ENCODE measurements at places on chromosomes 4 and X. TPM values are rescaled to one million over a fixed set of nuclear protein-coding genes. Genes with fewer than 3 reads are reported as not detected.

- no peaks in the 10 kb centered on the region for H3K27me3 ChIP-seq
- no peak for DNase-seq
- H3K27ac ChIP-seq, result no peak overlapping the region
- H3K4me1 ChIP-seq, result no peaks in the 10 kb centered on the region
- H3K4me3 ChIP-seq, result no peak overlapping the region
Measured at GRCh38 chr4:163666332-163666873, 171.9 kb downstream of the TMA16 start.

GRCh38 chr4:108193886-108194672 is 25.3 kb upstream of the LEF1 start:
- H3K36me3 ChIP-seq, result no peaks in the 10 kb centered on the region
- H3K4me3 ChIP-seq, result no peak overlapping the region
- no peaks in the 10 kb centered on the region for H3K4me1 ChIP-seq
- no peak overlapping the region for H3K27ac ChIP-seq
- no peak for DNase-seq
- H3K27me3 ChIP-seq, result peaks cover 19% of the 10 kb centered on the region

DNA sequence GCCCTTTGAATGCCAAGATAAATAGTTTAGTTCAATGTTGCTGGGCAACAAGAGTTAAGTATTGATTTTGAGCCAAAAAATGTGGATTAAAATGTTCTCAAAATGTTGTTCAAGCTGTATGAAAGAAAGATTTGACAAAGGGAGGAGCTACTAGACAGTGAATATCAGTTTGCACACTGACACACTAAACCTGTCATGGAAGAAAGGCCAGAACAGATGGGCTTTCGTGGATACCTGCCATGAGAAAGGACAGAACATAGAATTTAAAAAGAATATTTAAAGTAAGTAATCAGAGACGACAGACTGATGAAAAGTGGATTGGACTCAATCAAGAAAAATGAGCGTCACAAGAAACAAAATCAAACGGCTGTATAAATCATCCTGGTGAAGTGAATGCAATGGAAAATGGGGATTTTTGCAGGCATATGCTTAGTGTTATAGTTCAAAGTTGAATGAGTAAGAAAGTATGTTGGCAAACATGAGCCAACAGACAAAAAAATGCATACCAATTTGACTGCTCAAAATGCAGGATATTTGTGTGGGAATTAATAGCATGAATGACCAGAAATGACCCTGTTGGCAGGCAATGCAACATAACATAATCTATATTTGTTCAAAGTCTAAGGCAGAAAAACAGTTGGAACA is 7.4 kb downstream of the PCDH18 start:
- no peaks in the 10 kb centered on the region for H3K4me1 ChIP-seq
- no peaks in the 10 kb centered on the region for H3K36me3 ChIP-seq
- H3K27me3 ChIP-seq, result no peaks in the 10 kb centered on the region
- H3K4me3 ChIP-seq, result no peak overlapping the region

GRCh38 chr4:89619206-89619962 is 217.6 kb downstream of the SNCA start:
- H3K4me3 ChIP-seq, result no peak overlapping the region
- no peaks in the 10 kb centered on the region for H3K27me3 ChIP-seq
- no peaks in the 10 kb centered on the region for H3K4me1 ChIP-seq
- peak overlapping the region; percentile 34 for H3K27ac ChIP-seq
- no peak for DNase-seq
- H3K36me3 ChIP-seq, result no peaks in the 10 kb centered on the region

GRCh38 chrX:123881330-123881729 is 21.5 kb downstream of the XIAP start:
- H3K27ac ChIP-seq, result no peak overlapping the region
- DNase-seq, result no peak
- no peaks in the 10 kb centered on the region for H3K36me3 ChIP-seq
- H3K27me3 ChIP-seq, result no peaks in the 10 kb centered on the region
- peak overlapping the region; percentile 44 for H3K4me3 ChIP-seq
- peaks cover 16% of the 10 kb centered on the region for H3K4me1 ChIP-seq

- H3K27ac ChIP-seq, result peak overlapping the region; percentile 21
- peaks cover 11% of the 10 kb centered on the region for H3K4me1 ChIP-seq
- H3K27me3 ChIP-seq, result no peaks in the 10 kb centered on the region
- H3K4me3 ChIP-seq, result no peak overlapping the region
- DNase-seq, result peak; percentile 34
- H3K36me3 ChIP-seq, result no peaks in the 10 kb centered on the region
Measured at GRCh38 chr4:2804973-2805501, 12.2 kb downstream of the SH3BP2 start.

GRCh38 chr4:39469429-39470077 is 10.7 kb downstream of the LIAS start:
- peaks cover 9% of the 10 kb centered on the region for H3K36me3 ChIP-seq
- H3K27me3 ChIP-seq, result no peaks in the 10 kb centered on the region
- no peak overlapping the region for H3K27ac ChIP-seq

GRCh38 chr4:166039822-166040221 is 166.8 kb downstream of the TLL1 start:
- H3K27me3 ChIP-seq, result no peaks in the 10 kb centered on the region
- no peaks in the 10 kb centered on the region for H3K36me3 ChIP-seq
- H3K27ac ChIP-seq, result no peak overlapping the region
- DNase-seq, result no peak
- no peaks in the 10 kb centered on the region for H3K4me1 ChIP-seq

DNA sequence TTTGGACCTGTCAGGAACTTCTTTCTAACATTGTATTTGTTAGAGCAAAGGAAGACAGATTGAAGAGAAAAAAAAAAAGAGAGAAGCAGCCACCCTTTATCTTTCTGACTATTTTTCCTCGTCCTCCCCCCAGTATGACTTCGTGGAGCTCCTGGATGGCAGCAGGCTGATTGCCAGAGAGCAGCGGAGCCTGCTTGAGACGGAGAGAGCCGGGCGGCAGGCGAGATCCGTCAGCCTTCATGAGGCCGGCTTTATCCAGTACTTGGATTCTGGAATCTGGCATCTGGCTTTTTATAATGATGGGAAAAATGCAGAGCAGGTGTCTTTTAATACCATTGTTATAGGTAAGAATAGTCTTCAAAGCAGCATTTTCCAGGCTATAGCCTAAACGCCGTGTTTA is 237.7 kb downstream of the DCTD start:
- DNase-seq, result no peak
- H3K4me1 ChIP-seq, result no peaks in the 10 kb centered on the region
- H3K4me3 ChIP-seq, result no peak overlapping the region
- peaks cover 7% of the 10 kb centered on the region for H3K27me3 ChIP-seq

DNA sequence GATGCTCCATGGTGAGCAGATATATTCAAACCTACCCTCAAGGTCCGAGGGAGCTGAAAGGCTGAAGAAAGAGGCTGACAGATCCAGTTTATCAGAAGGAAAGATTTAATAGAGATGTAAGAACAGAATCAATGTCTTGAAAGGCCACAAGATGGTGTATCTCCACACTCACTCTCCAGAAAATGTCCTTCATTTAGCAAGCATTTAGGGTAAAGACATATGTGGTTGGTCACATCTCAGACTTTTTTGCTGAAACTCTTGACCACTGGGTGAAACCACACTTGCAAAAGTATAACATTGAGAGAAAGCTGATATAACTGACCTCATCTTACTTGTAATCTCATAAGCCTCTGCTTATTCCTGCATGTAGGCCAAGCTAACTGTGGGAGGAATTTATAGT is 745.8 kb upstream of the GALNTL6 start:
- H3K27me3 ChIP-seq, result no peaks in the 10 kb centered on the region
- H3K27ac ChIP-seq, result no peak overlapping the region
- DNase-seq, result no peak
- H3K4me3 ChIP-seq, result no peak overlapping the region
- H3K36me3 ChIP-seq, result no peaks in the 10 kb centered on the region
- no peaks in the 10 kb centered on the region for H3K4me1 ChIP-seq

DNA sequence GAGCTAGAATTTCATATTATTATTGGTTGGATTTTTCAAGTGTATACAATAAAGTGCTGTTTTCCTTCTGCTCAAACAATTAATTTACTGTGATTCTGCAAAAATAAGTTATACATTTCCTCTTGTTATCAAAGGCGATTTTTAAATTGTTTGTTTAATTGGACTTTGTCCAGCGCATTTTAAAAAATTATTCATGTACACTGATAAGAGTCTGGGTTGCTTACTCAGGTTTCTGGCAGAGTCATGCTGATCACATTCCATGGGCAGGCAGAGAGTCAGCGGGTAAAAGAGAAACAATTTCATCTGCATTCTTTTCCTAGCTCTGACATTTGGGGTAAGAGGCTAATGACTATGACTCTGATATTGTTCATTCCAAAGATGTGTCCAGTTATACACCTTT is 8.9 kb downstream of the FAT4 start:
- no peaks in the 10 kb centered on the region for H3K36me3 ChIP-seq
- no peak overlapping the region for H3K4me3 ChIP-seq
- H3K27ac ChIP-seq, result no peak overlapping the region
- H3K4me1 ChIP-seq, result no peaks in the 10 kb centered on the region
- no peak for DNase-seq
- no peaks in the 10 kb centered on the region for H3K27me3 ChIP-seq

DNA sequence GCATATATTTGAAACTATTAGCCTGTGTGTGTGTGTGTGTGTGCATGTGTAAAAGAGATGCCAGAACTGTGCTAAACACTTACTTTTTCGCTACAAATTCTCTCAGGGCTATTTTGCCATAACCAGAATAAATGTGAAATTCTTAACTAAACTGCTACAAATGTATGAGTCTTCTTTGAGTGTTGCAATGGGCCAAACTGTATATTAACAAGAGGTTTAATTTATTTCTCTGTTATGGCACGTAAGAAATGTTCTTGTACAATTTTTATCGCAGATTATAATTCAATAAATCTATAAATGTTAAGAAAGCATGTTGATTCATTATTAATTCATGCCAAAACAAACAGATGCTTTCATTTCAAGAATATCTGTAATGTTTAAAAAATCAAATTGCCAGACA is 454.5 kb upstream of the PCDH7 start:
- H3K4me1 ChIP-seq, result no peaks in the 10 kb centered on the region
- DNase-seq, result no peak
- H3K4me3 ChIP-seq, result no peak overlapping the region
- no peak overlapping the region for H3K27ac ChIP-seq

DNA sequence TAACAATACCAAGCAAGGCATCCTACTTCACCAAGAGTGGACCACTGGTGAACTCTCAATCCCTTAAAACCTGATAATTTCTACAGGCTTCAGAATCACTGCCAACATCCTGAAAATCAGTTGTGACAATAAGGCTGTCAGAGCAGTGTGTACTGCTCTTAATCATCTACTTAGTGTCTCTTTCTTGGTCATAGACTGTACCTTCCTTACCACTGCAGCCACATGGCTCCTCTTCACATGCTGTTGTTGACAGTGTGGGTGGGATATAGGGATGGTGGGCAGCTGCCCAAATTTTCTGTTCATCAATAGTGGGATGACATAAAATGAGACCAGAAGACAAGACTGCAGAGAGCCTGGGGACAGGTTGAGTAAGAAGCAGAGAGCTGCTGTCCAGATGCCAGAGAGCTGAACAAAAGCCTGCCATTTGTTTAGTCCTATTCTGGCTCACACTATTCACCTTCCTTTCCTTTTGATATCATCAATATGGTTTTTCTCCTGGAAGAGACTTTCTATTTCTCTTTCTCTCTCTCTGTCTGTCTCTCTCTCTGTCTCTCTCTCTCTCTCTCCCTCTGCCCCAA is 178.9 kb downstream of the MGST2 start:
- H3K4me1 ChIP-seq, result peaks cover 40% of the 10 kb centered on the region
- H3K4me3 ChIP-seq, result no peak overlapping the region
- DNase-seq, result no peak

- H3K36me3 ChIP-seq, result peaks cover 8% of the 10 kb centered on the region
- H3K4me3 ChIP-seq, result no peak overlapping the region
- H3K27me3 ChIP-seq, result no peaks in the 10 kb centered on the region
- no peak for DNase-seq
Measured at GRCh38 chr4:111046811-111047210, 423.9 kb upstream of the PITX2 start.

DNA sequence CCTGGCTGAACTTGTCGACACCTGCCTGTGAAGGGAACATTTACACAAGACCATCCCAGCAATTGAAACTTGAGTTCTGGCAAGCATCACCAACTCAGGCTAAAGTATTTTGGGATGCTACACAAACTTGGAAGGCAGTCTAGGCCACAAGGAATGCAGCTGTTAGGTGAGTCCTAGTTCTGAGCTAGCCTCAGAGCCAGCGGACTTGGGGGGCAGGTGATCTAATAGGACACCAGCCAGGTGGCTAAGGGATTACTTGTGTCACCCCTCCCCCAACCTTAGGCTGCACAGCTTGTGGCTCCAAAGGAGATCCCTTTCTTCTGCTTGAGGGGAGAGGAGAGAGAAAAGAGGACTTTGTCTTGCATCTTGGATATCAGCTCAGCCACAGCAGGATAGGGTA is 62.3 kb upstream of the DKK2 start:
- H3K4me3 ChIP-seq, result no peak overlapping the region
- no peak for DNase-seq
- no peaks in the 10 kb centered on the region for H3K27me3 ChIP-seq
- no peaks in the 10 kb centered on the region for H3K4me1 ChIP-seq
- H3K36me3 ChIP-seq, result no peaks in the 10 kb centered on the region

GRCh38 chrX:46796574-46797191 is 37.8 kb upstream of the SLC9A7 start:
- H3K36me3 ChIP-seq, result no peaks in the 10 kb centered on the region
- DNase-seq, result peak; percentile 73
- peaks cover 2% of the 10 kb centered on the region for H3K4me1 ChIP-seq
- peaks cover 5% of the 10 kb centered on the region for H3K27me3 ChIP-seq
- no peak overlapping the region for H3K4me3 ChIP-seq
- no peak overlapping the region for H3K27ac ChIP-seq

GRCh38 chr4:126004941-126005340 is 690.2 kb downstream of the FAT4 start:
- no peak overlapping the region for H3K27ac ChIP-seq
- no peak overlapping the region for H3K4me3 ChIP-seq
- H3K4me1 ChIP-seq, result no peaks in the 10 kb centered on the region
- no peaks in the 10 kb centered on the region for H3K36me3 ChIP-seq
- no peak for DNase-seq

DNA sequence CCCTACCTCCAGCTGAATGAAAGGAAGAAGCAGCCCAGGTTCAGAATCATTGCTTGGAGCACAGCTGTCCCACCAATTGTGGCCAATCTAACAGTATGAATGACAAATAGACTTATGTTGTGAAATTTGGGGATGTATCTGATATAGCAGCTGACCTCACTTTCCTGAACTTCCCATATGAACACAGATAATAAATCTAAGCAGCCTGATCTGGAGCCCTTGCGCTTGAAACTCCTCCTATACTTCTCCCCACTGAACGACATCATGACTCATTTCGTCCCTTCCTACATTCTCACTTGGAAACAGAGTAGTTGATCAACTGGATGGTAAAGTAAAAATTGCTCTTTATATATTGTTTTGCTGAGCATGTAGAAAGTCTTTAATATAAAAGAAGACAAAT is 24.2 kb upstream of the AMELX start:
- DNase-seq, result no peak
- H3K4me1 ChIP-seq, result no peaks in the 10 kb centered on the region
- H3K4me3 ChIP-seq, result no peak overlapping the region
- H3K36me3 ChIP-seq, result no peaks in the 10 kb centered on the region

- H3K27ac ChIP-seq, result no peak overlapping the region
- peaks cover 41% of the 10 kb centered on the region for H3K27me3 ChIP-seq
- DNase-seq, result no peak
Measured at GRCh38 chrX:17854531-17854930, 6.6 kb downstream of the RAI2 start.

The ARR3 gene
- total RNA-seq, result not detected

The STK32B gene
- total RNA-seq, result not detected

The HTR2C gene
- total RNA-seq, result not detected

The OPRPN gene
- total RNA-seq, result not detected

Data from natural killer cell treated with Interleukin-12 subunit alpha and Interleukin-12 subunit beta and Interleukin-15 and Interleukin-18, amount 100 ng/mL, for 72 hours (primary cell).